ENCODE measurements at places on chromosomes 16 and 17.
A peak's percentile ranks its signal among the peaks of the same experiment; 100 is the strongest.

GRCh38 chr16:86901483-86901882 lies 323.1 kb downstream of the FOXL1 start:
- DNase-seq: no peak

GRCh38 chr17:28097254-28097653 lies 54.8 kb downstream of the NLK start:
- DNase-seq: no peak

- DNase-seq: no peak
Observed at GRCh38 chr17:65604070-65604469, 42.6 kb upstream of the AXIN2 start.

DNA sequence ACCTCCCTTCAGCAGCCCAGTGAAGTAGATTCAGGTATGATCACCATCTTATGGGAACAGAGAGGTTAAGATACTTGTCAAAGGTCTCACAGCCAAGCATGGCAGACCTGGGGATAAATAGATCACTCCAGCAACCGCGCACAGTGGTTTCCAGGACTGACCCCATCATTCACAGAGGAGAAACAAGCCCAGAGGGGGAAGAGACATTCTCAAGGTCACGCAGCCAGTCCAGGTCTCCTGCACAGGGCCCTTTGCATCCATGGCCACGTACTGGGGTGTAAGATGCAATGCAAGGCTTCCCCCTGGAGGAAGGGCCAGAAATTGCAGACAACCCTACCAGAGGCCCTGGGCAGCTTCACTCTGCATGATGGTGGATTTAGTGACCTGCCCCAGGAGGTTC lies 19.9 kb downstream of the TLE7 start:
- DNase-seq: no peak

- DNase-seq: peak; percentile 77
Observed at GRCh38 chr17:67378454-67379250, 1.6 kb downstream of the PITPNC1 start.

GRCh38 chr16:30846649-30847402 lies 47.1 kb downstream of the BCL7C start:
- no peak for DNase-seq

- no peak for DNase-seq
Observed at GRCh38 chr17:2084766-2085647, 30.1 kb downstream of the HIC1 start.

GRCh38 chr17:64950871-64951270 lies 31.6 kb upstream of the LRRC37A3 start:
- DNase-seq: no peak

- no peak for DNase-seq
Observed at GRCh38 chr16:88454523-88454947, 1.5 kb downstream of the ZFPM1 start.

DNA sequence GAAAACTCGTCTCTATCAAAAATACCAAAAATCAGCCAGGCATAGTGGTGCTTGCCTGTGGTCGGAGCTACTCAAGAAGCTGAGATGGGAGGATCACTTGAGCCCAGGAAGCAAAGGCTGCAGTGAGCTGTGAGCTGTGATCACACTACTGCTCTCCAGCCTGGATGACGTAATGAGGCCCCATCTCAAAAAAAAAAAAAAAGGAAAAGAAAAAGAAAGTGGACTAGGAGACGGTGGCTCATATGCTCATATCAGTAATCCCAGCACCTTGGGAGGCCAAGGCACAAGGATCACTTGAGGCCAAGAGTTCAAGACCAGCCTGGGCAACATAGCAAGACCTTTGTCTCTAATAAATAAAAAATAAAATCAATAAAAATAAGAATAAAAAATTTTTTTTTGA lies 8.8 kb upstream of the SUMO2 start:
- DNase-seq: no peak

DNA sequence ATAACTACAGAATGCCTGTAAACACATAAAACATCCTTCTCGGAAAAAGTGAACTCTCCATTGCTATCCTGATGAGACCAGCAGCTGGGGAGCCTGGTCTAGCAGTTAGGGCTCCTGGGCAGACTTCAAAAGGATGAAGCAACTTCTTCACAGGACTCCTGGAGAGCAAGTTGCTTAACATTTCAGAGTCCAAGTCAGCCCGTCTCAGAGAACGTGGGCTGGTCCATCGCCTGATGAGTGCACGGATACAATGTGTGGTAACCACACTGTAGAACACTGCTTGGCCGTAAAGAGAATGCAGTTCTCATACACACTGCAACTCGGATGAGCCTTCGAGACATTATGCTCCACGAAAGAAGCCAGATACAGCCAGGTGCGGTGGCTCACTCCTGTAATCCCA lies 52.7 kb downstream of the TMEM235 start:
- no peak for DNase-seq

DNA sequence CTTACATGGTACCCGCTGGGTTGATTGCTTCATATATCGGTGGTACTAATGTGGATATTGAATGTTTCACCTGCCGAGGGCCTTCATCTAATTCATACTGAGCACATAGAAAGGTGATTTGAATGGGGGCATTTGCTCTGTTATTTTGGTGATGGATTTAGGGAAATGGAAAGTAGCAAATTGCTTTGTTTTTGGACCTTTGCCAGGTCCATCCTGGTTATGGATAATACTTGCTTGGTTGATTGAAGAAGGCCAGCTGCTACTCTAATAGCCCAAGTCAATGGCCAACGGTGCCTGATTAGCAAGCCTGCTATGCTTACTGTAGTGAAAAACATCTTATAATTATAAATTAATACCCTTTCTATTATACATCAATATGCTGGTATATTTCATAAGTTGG lies 253.6 kb downstream of the CDH13 start:
- no peak for DNase-seq

DNA sequence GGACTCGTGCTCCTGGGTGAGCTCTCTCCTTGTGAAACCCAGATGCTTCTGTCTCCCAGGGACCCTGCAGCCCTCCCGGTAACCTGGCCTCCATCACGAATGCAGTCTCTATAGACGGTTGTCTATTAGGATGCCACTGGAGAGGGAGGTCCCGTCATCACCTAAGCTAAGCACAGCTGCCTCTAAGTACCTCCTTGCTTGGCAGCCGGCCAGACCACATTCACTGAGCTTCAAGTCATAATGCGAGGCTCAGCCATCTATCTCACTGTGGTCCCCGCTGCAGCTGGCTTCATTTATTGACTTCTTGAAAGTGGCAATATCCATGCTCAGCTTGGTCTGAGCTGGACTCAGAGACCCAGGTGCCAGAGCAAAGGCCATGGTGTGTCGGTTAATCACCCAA lies 74.5 kb upstream of the HSBP1 start:
- no peak for DNase-seq

- no peak for DNase-seq
Observed at GRCh38 chr17:8798846-8799569, at the start of gene MFSD6L. Gene MFSD6L (minus strand): TSS chr17:8799365. CDS start chr17:8799120, 245 bp downstream.

DNA sequence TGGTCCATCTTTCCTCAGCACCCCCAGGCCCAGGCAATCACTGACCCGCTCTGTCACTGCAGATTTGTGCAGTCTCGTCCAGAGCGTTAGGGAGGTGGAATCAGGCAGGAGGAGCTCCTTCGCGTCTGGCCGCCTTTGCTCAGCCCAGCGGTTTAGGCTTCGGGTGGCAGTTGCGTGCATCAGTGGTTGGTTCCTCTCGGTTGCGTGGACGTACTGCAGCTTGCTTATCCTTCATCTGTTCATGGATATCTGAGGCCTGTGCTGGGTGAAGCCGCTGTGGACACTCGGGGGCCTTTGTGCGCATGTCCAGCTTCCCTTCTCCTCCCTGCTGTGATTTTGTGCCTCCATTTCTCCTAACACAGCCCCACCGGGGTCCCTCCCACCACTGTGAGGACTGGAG lies 4.7 kb upstream of the P2RX1 start:
- no peak for DNase-seq

DNA sequence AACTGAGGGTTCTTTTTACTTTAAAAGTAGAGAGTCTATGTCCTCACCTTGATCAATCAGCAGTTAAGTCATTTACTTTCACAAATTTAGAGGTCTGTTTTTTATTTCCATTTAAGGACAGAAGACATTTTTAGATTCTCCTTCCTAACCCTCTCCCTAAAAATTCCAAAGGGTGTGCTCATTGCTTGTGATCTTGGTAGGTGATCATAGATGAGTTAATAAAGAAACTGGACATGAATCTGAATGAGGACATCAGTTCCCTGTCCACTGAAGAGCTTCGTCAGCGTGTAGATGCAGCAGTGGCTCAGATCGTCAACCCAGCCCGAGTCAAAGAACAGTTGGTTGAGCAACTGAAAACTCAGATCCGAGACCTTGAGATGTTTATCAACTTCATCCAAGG lies 8.8 kb downstream of the RUNDC1 start:
- DNase-seq: no peak

GRCh38 chr16:89672177-89672941 lies 14.1 kb upstream of the CDK10 start:
- no peak for DNase-seq

GRCh38 chr17:47315451-47316266 lies 8.1 kb upstream of the EFCAB13 start:
- peak; percentile 71 for DNase-seq

- DNase-seq: no peak
Observed at GRCh38 chr17:49859991-49860953, 12.4 kb upstream of the TAC4 start.

DNA sequence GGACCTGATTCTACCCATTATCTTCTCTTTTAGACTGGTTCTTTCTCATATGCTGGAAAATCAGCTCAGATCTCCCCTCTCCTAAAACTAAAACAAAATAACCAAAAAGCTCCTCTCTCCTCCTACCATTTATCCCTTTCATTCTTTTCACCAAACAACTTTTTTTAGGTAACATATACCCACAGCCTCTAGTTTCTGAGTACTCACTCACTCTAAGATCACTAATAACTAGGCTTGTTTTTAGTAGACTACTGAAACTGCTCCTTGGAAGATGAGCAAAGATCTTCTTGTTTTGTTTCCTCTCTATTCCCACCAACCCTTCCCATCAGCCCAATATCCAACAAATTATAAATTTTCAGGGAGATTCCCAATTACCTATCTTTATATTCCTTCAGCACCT lies 129.0 kb downstream of the SKAP1 start:
- no peak for DNase-seq

GRCh38 chr16:49921791-49922456 lies 66.0 kb upstream of the ZNF423 start:
- DNase-seq: peak; percentile 35

DNA sequence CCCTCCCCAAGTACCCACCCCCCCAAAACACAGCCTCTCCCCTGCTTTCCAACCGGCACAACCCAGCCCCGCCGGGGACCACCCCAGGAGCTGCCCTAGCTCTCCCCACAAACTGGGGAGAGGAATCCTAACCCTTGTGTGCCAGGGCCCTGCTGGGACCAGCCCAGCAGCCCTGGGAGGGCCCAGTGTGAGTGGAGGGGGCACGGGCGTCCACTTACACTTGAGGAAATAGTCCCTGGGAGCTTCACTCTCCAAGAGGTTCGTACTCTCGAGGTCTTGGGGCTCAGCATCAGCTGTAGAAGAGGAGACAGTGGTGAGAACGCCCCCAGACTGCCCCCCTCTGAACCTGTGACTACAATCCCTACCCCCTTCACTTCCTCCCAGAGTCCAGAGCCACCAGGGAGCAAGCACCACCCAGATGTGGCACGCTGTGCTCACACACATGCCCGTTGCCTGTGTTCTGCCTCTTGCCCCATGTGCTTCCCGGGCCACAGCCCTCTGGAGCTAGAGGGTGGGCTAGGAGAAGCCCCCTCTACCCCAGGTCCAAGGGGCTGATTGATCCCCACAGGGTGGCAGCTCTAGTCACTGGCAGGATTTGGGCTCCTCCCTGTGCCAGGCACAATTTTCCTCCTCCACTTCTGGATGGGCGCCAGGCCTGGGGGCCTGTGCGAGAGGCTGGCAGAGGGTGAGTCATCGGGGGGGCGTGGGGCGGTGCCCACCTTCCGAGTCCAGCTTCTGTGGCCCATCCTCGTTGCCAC lies 3.0 kb downstream of the TRIM47 start:
- DNase-seq: no peak

- DNase-seq: no peak
Observed at GRCh38 chr17:17987901-17988300, 15.2 kb downstream of the DRC3 start.

DNA sequence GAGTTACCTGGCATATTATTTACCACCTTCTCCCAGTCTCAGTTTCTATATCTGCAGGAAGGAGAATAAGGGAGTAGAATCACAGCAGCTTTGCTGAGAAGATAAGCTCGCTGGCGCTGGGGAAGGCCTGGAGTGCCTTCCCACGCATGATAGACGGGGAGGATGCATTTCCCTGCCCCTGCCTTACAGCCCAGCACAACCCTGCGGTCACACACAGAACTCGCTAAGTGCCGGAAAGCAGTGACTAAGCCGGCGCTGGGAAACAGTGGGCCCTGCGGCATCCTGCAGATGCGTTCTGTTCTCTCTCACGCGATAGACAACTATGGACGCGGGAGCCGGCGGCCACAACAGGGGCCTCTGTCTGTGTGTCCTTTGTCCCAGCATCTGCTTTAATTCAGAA lies 4.8 kb downstream of the CA5A start:
- no peak for DNase-seq

DNA sequence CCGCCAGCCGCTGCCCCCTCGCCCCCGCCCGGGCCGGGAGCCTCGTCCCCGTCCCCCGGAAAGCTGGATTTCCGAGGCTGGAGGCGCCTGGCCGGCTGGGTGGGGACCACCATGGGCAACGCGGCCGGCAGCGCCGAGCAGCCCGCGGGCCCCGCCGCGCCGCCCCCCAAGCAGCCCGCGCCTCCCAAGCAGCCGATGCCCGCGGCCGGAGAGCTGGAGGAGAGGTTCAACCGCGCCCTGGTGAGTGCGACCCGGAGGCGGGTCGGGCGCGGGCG lies 266 bp downstream of the FMNL1 start:
- no peak for DNase-seq

DNA sequence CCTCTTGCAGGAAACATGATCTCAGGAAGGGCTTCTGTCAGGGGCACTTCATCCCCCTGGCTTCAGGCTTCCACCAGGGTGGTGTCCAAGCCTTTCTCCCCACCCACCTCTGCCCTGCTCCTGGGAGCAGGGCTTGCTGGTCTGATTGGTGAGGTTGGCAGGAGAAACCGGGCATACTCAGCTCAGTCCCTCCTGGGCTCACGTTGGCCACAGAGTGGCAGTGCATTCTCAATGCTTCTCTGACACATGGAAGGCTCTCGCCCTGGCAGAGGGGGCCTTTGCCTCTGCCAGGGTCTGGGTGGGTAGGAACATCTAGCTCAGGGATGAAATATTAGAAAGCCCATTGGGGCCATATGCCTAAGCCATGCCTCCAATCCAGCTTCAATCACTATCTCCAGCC lies 142.8 kb downstream of the AXIN2 start:
- no peak for DNase-seq

- DNase-seq: no peak
Observed at GRCh38 chr17:82816358-82816757, 23.5 kb downstream of the ZNF750 start.

- no peak for DNase-seq
Observed at GRCh38 chr16:58120234-58120633, 8.9 kb downstream of the CFAP20 start.

Measured in NCI-H2227 treated with DMSO at 0.1 percent for 48 hours (cell line).